ENCODE measurements at places on chromosomes 1 and 21.
A peak's percentile ranks its signal among the peaks of the same experiment; 100 is the strongest.

- DNase-seq = peak; percentile 80
Observed at GRCh38 chr1:152052606-152053005, 15.8 kb upstream of the S100A11 start.

GRCh38 chr1:212638492-212639151 lies 30.1 kb downstream of the ATF3 start:
- DNase-seq = peak; percentile 68

GRCh38 chr1:172135076-172135672 lies 285.3 kb upstream of the C1orf105 start:
- peak; percentile 15 for DNase-seq

GRCh38 chr21:15841856-15842564 lies 112.2 kb downstream of the USP25 start:
- DNase-seq = no peak

DNA sequence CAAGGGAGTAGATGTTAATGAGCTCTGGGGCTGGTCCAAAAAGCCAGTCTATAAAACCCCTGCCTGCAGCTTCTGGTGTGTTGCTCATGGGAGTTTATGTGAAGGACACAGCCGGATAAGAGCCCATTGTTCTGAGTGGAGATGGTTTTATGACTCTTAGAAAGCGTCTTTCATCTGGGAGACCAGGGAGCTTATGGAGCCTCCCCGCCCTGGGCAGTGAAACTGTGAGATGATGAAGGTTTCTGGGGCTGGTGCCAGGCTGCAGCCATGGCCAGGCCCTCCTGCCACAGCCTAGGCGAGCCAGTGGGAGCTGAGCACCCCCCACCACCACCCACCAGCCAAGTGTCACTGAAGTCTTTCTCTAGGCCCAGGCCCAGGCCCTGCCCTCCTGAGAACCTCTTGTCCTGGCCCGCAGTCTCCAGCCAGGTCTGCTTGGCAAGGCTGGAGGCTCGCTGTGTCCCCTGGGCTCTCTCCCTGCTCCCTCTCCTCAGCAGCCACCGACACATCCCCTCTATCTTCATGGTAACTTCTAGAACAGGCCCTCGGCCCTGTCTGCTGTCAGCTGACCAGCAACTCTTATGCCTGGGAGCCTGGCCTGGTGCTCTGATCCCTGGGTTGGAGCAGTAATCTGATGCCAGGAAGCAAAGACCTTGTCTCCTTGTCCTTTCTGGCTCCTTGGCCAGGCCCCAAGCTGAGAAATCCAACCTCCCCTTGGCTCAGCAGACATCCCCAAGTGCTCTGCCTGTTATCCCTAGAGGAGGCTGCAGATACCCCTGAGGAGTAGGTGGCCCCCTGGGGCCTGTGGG lies 7.6 kb upstream of the ARHGEF10L start:
- no peak for DNase-seq

GRCh38 chr1:206719169-206719839 lies 34.6 kb downstream of the MAPKAPK2 start:
- DNase-seq = no peak

- no peak for DNase-seq
Observed at GRCh38 chr21:16186742-16187141, 457.0 kb downstream of the USP25 start.

- no peak for DNase-seq
Observed at GRCh38 chr1:18253093-18253492, 145.5 kb downstream of the IGSF21 start.

- DNase-seq = no peak
Observed at GRCh38 chr1:173201969-173202368, 5.2 kb downstream of the TNFSF4 start.

- DNase-seq = no peak
Observed at GRCh38 chr1:160168016-160168415, 16.6 kb downstream of the ATP1A4 start.

GRCh38 chr1:6419397-6419803 lies 319 bp downstream of the HES2 start:
- DNase-seq = peak; percentile 23

DNA sequence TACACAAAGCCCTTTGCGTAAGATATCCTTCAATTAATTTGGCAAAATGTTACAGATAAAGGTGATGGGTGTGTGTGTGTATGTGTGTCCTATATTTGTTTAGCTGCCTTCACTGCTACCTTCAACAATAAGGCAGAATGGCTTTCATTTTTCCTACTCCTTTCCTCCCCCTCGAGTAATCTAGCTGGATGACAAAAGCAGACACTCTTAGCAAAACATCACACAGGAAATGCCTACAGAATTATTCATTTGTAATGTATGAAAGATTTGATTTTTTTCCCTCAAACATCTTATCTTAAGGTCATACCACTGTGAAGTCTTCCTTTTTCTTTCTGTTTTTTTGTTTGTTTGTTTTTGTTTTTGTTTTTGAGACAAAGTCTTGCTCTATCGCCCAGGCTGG lies 10.6 kb downstream of the PTPN22 start:
- DNase-seq = no peak

DNA sequence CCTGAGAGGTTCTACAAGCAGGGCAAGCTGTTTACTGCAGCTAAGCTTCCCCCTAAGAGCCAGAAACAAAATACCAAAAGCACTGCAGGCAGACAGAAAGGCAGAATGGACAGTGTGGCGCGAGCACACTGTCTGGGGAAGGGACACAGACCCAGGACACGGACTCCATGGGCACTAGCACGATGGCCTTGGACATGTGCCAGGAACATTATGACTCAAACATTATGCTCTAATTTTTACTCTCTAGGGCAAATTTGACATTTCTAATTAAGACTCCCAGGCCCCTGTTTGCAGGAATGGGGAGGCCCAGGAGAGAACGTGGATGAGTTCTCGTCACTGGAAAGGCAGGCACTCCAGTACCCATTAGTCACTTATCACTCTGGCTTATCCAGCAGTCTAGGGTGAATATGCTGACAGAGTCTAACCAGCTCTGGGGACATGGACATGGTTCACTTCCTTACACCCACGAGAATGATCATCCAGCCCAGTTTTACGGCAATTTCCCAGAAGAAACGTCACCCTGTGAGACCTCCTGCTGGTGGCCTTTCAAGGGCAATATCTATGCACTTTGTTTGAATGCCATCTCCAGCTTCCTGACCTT lies 45.1 kb downstream of the CAPN8 start:
- no peak for DNase-seq

DNA sequence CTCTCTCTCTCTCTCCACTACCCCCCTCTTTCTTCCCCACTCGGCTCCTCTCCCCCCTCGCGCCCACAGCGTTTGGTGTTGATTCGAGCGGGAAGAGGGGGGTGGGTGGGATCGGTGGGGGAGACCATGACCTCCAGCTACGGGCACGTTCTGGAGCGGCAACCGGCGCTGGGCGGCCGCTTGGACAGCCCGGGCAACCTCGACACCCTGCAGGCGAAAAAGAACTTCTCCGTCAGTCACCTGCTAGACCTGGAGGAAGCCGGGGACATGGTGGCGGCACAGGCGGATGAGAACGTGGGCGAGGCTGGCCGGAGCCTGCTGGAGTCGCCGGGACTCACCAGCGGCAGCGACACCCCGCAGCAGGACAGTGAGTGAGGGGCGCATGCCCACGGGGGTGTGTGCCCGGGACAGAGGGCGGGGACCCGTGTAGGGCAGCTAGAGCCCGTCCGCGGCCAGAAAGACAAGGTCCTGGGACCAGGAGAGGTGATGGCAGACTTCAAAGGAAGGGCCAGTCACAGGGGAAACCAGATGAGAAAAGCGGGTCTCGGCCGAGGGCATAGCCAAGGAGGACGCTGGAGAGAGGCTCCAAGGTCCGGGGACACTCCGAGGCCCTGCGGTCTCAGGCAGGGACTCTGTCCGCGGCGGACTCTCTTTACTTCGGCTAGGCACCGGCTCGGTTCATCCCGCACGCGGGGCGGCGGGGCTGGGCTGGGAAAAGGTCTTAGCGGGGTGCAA lies at the start of gene PRRX1:
Gene PRRX1, plus strand, starts transcription at position 39 of the 735 bp plus-strand sequence. Its CDS starts 88 bp downstream, at position 127.
- DNase-seq = peak; percentile 38

DNA sequence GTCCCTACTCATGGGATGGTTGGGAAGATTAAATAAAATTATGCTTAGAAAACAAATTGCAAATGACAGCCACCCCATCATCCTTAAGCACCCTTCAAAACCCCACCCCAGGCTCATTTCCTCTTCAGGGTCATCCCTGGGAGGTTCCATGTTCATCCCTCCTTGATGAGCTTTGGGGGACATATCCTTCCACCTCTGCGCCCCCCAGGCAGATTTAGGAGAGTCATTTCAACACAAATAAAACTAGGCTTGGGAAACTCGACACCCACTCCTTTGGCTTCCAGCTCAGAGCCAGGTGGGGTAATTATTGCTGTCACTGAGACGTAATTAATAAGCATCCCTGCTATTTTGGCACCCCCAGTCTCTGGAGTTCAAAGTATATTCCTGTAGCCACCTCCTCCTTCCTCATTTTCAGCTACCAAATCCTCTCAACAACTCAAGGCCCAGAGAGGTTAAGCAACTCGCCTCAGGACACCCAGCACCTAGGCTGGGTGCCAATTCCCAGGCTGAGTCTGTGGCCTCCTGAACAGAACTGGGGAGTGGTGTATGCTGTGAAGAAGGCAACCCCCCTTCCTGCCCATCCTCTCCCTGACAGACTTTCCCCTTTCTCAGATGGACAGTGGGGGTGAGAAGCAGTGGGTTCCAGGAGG lies 595 bp downstream of the CRYBG2 start:
- DNase-seq = peak; percentile 13

GRCh38 chr1:223783676-223784075 lies 62.1 kb downstream of the TP53BP2 start:
- DNase-seq = no peak

- DNase-seq = peak; percentile 13
Observed at GRCh38 chr1:48309564-48310082, 87.1 kb downstream of the SLC5A9 start.

Data from NCI-H524 (cell line).